ENCODE measurements at places on chromosomes 2 and 18. TPM values are rescaled to one million over a fixed set of nuclear protein-coding genes. Genes with fewer than 3 reads are reported as not detected.

- no peak for DNase-seq
These were observed 7.0 kb downstream of the TMEM131 start for GRCh38 chr2:97988722-97989121.

GRCh38 chr2:198762441-198762840 lies 695.3 kb downstream of the SATB2 start:
- DNase-seq, result no peak

- DNase-seq, result peak; percentile 81
These were observed 16.5 kb downstream of the TWIST2 start for GRCh38 chr2:238864207-238865014.

DNA sequence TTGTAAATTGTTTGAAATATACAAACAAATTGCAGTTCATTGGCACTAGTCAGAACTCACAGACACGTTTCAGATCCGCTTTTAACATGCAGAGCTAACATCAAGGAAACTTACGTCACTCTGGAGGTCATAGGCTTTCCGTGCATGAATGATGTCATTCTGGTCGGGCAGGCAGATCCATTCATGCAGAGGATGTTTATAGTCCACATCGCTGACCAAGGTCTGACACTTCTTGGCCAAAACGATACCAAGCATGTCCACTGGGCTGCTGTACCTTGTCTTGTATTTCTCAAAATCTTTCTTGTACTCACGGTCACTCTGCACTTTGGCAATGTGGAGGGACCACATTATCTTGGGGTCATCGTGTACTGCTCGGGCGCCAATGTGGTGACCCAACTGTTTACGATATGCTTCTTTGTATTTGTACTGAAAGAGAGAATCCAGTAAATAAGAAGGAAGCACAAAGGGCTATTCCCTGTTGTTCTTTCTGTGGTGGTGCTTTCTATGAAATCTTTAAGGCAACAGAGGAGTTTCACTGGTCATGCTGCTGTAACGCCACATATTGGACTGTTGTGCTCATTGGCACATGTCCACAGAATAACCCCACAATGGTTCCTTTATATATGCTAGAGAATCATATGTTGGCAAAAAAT lies 114.8 kb downstream of the NEB start:
- peak; percentile 67 for DNase-seq

DNA sequence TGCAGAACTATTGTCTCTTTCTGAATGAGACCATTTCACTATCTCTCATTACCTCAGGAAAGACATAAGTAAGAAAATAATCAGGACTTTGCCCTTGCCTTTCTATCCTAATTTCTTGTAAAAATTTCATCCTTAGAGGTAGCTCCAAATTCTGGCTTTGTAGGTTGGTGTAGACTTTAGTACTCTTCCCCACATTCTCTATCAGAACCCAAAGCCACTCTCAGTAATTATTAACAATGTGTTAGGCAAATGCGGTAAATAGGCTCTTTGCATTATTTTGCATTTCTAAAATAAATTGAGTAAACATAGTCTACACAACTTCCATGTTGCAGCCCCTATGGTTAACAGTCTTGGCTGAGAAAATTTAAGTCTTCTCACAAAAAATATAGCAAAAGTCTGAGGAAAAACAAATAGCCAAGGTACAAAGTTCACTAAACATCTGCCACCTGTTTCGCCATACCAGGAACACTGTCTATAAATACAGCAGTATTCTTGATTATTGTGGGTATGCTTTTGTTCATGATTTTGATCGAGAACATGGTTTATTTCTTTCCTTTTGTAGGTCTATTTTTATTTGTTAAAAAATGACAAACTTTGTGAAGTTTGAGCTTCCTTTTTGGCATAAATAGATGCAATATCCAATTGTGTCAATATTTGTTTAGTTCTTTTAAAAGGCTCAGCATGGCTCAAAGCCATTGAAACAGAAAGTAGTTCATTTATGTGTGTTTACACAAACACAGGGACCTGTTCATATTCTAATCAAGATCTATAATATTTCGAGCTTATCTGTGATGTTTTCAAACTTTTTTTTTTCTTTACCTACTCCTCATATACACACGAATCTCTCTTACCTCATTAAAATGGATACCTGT lies 1061.5 kb downstream of the CNTNAP5 start:
- DNase-seq, result no peak

GRCh38 chr2:30612371-30612770 lies 165.3 kb downstream of the LCLAT1 start:
- no peak for DNase-seq

DNA sequence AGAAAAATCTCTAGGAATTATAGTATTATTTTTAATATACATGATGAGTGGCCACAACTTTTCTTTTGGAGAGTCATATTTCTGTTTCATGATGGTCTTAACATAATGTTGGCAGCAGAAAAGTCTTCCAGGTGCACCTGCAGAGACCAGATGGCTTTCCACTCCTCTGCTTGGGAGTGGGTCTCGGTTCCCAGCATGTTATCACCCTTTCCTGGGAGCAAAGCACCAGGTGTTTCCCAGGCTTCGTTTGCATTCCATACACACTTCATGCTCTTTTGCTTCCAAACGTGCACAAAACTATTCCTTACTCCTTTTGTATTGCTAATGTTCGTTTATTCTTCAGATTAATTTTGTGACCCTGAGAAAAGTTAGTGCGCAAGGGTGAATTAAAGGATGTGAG lies 305.2 kb downstream of the CDH2 start:
- no peak for DNase-seq

- DNase-seq, result no peak
These were observed 288.9 kb downstream of the RDH14 start for GRCh38 chr2:18271370-18272147.

GRCh38 chr2:181621779-181622490 lies 35.0 kb downstream of the CERKL start:
- DNase-seq, result no peak

- DNase-seq, result no peak
These were observed 96.4 kb downstream of the CDCA7 start for GRCh38 chr2:173451118-173451517.

DNA sequence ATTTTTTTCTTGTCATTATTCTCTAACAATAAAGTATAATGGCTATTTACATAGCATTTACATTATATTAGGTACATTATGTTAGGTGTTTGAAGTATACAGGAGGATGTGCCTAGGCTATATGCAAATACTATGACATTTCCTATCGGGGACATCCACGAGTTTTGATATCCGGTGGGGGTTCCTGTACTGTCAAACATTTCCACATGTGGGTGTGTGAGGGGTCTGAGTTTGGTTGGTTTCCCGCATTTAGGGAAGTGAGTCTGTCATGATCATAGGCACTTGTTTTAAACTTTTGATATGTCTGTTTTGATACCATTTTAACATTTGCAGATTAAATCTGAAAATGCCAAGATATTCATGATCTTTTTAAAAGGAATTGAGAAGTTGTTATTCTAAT lies 76.0 kb downstream of the CEP192 start:
- DNase-seq, result no peak

DNA sequence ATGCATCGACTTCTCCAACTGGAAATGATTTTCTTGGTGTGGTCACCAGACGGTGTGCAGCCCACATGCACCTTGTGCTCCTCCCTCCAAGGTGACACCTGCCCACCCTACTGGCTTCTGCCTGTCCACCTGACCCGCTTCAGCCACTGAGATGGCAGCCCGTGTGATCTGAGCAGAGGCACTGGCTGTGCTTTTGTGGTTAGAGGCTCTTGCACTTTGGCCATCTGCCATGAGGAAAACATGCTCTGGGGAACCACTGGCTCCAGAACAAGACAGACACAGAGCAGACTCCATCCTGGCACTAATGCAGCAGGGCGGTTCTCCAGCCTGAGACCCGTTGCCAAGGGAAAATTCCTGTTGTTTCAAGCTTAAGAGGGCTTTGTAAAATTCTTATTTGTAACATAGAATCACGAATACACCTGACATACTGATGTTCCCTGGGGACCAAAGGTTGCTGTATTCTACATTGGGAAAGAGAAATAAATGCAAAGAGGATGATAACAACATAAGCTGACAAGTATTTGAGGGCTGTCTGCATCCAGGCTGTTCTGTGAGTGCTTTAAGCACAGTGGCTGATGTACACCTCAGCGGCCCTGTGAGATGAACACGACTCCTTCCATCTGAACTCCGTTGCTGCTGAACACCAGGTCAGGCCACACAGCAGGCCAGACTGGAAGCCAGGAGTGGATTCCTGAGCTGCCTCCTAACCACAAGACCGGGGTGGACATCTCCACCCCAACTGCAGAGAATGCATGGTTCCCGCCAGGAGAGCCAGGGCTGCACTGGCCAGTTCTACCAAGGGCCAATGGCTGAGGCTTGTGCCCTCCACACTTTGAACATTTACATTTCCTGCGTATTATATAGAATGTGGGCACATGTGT lies 820.4 kb downstream of the GALR1 start:
- DNase-seq, result no peak

GRCh38 chr2:55158111-55158814 lies 73.8 kb downstream of the CLHC1 start:
- no peak for DNase-seq

GRCh38 chr18:36405611-36406010 lies 108.1 kb downstream of the FHOD3 start:
- DNase-seq, result no peak

GRCh38 chr18:51656249-51656648 lies 458.8 kb upstream of the MEX3C start:
- DNase-seq, result no peak

GRCh38 chr2:53202063-53202462 lies 565.5 kb upstream of the CHAC2 start:
- peak; percentile 76 for DNase-seq

GRCh38 chr2:188399159-188399558 lies 107.5 kb downstream of the GULP1 start:
- DNase-seq, result peak; percentile 39

DNA sequence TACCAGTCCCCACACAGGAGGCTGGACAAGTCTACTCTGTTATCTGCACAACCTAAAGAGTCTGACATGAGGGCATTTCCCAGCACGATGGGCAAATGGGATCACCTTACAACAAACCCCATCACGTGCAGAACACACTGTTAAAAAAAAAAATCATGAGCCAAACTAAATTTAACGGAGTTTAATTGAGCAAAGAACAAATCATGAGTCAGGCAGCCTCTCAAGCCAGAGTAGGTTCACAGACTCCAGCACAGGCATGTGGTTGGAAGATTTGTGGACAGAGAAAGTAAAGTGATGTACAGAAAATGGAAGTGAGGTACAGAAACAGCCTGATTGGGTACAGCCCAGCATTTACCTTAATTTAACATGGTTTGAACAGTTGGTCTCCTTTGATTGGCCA lies 59.9 kb downstream of the KYNU start:
- no peak for DNase-seq

DNA sequence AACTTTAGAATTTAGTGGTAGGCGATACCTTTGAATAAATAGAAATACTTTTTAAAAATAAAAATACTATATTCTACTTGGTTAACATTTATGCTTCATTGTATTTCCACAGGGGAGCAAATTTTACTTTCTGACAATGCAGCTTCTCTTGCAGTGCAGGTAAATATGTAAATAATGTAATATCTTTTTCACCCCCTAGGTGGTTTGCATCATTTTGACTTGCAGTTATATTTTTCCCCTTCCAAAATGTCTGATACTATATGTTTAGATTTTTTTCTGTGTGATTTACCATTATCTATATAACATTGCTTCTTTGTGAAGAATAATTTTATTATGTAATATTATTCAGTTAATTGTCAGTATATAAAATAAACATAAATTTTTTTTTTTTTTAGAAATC lies 28.5 kb downstream of the MTX2 start:
- DNase-seq, result no peak

DNA sequence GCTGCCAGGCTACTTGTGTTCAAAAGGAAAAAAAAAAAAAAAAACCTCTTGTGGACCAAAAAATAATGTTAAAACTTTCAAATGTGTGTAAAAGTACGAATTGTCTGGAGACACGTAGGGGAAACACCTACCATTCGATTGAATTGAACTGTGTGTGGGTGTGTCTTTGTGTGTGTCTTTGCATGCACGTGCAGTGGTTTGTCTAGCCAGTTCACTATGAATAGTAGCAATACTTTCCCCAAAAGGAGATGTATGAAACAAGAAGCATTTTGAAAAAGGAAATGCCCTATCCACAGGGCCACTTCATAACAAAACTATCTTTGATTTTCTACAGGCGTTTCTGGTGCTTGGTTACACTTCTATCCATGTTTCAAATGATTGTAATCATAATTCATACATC lies 186.8 kb downstream of the RPRM start:
- no peak for DNase-seq

DNA sequence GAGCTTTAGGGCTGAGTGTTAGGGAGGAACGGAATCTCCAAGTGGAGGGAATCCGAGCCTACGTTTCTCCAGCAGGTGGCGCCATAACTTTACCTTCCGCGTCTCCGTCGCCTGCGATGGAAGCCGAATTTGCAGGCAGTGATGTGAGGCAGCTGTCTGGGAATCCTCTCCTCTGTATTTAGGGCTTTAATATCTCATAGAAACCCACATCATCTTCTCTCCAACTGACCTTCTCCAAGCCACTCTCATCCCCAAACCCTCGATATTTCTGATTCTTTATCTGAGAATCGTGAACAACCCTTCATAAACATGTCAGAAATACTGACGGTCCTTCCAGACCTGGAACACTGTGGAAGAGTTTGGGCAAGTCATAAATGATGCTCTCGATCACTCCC lies 27.5 kb downstream of the SIX2 start:
- DNase-seq, result peak; percentile 56

DNA sequence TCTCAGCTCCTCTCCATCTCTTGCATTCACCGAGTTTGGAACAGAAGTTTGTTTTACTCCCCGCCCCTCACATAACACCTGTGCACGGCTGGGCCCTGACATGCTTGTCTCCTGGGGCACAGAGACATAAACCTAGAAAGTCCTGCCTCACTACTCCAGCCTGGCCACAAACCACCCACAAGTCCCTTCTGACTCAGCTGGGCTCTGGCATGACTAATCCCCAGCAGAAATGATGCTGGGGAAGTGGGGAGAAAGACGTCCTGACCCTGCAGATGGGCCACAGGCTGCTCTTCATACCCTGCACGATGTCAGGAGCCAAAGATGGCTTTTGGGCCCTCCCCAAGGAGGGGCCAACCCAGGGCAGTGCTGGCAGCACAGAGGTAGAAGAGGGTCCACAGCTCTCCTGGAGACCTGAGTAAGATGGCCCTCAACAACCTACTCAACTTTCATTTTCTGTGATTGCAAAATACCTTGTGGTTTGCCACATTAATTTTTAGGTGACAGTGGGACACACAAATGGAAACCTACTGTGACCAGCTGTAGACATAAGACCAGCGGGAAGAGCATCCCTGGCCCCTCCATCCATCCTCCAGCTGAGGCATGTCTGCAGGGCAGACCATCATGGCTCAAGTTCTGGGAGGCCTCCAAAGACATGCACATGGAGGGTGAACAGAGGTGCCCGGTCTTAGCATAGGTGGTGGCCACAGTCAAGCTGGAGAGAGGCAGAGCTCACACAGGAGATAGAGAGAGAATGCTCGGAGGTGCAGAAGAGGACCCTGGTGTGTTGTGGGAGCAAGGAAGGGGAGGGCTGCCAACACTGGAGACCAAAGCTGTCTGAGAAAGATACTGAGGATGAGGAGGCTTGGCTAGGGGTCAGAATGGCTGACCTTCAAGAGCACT lies 40.0 kb downstream of the DNMT3A start:
- peak; percentile 39 for DNase-seq

Gene SERPINB3
- not detected for total RNA-seq

Gene INPP1
- total RNA-seq, result 19.5 TPM

Gene HMSD
- total RNA-seq, result not detected

Gene C2orf42
- 14.0 TPM for total RNA-seq

Gene ARHGAP15
- not detected for total RNA-seq

Gene TMEM214
- total RNA-seq, result 104 TPM

Gene TCF23
- not detected for total RNA-seq

Gene IL1RN
- 0.78 TPM for total RNA-seq

Gene TWIST2
- total RNA-seq, result not detected

Gene ADNP2
- 10.5 TPM for total RNA-seq

Gene CDKL4
- total RNA-seq, result not detected

Gene ACMSD
- 3.8 TPM for total RNA-seq

Gene CCDC138
- 13.1 TPM for total RNA-seq

Data from Caki2 (cell line).